ENCODE measurements at places on chromosomes 12 and 14.

DNA sequence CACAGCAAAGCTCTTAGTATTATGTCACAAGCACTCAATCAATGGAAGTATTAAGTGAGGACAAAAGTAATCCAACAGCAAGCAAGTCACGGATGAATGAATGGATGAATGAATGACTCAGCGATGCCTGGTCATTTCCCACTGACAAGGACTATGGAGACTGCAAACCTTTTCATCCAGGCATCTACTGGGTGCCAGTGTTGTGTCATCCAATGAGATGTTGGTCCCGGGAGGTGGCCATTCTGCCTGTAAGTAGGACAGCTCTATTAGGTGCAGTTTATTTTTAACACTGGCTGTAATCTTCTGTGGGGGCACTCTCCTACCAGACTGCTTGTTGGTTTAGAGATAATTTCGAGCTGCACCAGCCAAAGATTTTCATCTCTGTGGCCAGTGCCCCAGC is 39.4 kb downstream of the STAB2 start:
- DNase-seq: no peak

DNA sequence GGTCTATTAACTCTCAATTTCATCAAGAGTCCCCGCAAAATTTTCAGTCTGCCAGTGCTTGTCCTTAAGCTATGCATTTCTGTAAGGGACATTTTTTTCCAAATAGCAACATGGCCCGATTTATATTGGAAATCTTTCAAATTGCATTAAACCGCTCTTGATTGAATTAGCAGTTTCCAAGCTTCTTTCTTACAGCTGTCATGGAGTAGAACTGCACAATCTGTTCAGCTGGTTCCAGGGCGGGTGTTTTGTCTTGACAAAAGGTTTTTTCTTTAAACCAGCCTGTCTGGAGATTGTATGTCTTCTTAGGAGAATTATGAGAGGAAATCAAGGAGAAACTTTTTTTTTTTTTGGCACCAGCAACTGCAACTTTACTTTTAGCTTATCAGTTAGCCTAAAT is 185.8 kb downstream of the ALG10B start:
- DNase-seq: no peak

DNA sequence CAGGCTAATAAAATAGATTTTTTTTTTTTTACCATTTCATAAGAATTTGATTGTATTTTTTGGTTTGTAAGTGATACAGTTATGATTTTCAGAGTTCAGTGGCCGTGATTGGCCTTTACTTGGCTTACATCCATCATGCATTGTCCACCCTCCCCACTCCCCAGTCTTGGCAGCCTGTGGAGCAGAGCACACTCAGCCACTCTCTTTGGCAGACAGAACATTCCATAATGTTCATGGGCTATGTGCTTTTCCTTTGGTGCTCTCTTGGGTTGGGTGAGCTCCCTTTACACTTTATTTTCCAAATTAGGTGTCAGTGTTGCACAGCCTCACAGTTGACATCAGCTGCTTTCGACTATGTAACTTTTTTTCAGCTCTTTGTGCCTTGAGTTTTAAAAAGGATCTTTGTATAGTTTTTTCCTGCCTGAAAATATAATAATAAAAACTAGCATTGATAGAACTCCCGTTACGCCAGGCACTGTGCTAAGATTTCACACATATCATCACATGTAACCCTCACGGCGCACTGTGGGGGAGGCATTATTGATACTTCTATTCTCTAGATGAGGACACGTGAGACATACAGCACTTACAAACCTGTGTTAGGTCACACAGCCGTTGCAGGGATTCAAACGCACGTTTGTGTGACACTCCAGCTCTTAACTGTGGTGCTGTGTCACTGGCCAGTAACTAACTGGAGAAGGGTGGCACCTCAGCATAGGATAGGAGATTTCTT is 21.5 kb downstream of the SUDS3 start:
- DNase-seq: no peak

- DNase-seq: peak; percentile 49
These were observed 44.2 kb upstream of the MMP17 start for GRCh38 chr12:131783915-131784541.

DNA sequence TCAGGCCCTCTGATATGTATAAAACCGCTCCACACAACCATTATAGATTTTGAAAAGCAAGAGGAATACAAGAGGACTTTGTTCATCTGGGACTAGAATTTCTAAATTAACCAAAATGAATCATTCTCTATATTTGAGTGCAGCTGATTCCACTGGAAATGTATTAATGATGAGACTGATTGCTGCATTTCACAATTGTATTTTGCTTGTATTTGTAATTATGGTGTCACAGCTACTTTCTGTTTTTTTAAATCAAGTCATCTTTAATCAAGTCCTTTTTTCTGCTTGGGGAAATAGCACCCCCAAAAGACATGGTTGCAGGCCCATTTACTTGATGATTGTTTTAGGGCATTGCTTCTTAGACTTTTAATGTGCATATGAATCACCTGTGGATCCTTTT is 162.4 kb downstream of the KICS2 start:
- no peak for DNase-seq

- DNase-seq: no peak
These were observed 24.2 kb downstream of the ST8SIA1 start for GRCh38 chr12:22310275-22310674.

- no peak for DNase-seq
These were observed 530.6 kb downstream of the FUT8 start for GRCh38 chr14:65943150-65943549.

GRCh38 chr14:23694085-23694948 is 58.2 kb downstream of the DHRS2 start:
- DNase-seq: no peak

DNA sequence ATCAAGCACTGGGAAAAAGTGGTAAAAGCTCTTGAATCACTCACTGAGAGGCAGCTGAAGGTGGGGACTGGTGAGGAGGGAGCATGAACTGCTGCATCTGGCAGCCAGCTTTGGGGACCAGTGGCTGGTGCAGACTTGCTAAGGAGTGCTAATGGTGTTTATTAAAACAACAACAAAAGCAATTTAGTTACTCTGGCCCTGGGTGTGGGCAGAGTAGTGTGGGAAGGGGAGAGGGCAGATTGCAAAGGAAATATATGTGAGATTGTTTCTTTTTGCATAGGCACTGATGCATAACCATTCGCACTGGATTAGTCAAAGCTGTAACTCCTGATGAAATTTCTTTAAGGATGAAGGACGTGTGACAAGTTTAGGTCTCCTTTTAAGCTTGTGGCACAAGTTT is 8.1 kb downstream of the TXNRD1 start:
- DNase-seq: no peak

DNA sequence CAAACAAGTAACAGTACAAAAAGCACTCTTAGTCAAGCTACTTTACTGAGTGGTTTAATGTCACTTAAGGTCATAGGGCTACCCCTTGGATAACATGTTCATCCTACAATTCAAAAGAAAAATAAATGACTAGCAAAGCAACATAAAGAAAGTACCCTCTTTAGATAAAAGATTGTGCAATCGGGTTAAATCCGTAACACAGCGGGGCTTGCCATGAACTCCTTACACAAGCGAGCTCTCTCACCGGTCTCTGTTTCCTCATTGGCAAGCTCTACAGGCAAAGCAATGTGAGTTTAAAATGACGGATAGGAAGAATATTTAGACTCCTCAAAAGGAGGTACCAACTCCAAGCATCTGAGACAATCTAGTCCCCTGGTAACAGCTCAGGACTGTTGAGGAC is 140.6 kb downstream of the EGLN3 start:
- DNase-seq: no peak

DNA sequence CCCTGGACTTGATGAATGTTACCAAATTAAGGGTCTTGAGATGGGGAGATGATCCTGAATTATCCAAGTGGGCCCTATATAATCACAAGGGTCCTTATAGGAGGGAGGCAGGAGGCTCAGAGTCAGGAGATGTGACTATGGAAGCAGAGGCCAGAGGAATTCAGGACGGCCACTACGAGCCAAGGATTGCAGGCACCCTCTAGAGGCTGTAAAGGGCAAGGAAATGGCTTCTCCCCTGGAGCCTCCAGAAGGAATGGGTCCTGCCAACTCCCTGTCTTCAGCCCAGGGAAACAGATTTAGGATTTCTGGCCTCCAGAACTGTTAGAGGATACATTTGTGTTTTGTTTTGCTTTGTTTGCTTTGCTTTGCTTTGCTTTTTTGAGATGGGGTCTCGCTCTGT is 8.8 kb downstream of the BDKRB1 start:
- DNase-seq: no peak

DNA sequence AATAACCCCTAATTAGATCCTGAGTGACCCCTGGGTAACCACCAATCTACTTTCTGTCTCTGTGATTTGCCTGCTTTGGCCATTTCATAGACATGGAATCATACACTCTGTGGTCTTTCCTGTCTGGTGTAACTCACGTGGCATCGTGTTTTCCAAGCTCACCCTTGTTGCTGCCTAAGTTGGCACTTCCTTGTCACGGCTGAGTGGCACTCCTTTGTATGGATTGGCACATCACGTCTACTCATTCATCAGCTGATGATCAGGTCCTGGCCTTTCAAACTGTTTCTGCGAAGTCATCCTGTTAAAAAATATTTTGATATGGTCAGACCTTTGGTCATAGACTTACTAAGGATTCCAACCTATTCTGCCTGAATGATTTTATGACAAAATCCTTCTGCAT is 87.7 kb downstream of the GLT1D1 start:
- no peak for DNase-seq

- no peak for DNase-seq
These were observed 26.2 kb downstream of the FAM177A1 start for GRCh38 chr14:35072226-35072625.

- DNase-seq: no peak
These were observed 14.1 kb downstream of the CCDC85C start for GRCh38 chr14:99589651-99590530.

DNA sequence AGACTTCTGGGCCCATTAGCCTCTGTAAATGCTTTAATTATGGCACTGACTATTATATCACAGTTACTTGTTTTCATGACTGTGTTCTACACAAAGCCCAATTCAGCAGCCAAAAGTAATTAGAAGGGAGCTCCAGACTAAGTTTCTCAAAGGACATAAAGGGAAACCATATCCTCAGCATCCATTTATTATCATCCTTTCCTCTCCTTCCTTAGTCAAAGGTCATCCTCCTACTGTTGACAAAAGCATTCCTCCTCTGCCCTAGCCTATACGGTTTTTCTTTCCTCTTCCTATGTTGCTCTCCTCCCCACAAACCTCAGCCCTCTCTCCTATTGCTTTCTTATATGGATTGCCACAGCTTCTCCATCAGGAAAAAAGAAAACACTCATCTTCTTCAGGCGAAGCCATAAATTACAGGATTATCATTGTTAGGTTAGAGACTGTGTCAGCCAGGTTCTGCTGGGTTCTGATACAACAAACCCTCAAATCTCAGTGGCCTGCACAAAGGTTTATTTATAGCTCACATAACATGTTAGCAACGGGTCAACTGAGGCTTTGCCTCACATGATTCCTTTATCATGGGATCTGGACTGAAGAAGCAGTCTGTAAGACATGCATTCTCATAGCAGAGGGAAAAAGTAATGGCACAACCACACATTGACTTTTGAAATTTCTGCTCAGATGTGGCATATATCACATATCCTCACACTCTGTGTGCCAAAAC is 207.2 kb downstream of the SLC5A8 start:
- DNase-seq: no peak

DNA sequence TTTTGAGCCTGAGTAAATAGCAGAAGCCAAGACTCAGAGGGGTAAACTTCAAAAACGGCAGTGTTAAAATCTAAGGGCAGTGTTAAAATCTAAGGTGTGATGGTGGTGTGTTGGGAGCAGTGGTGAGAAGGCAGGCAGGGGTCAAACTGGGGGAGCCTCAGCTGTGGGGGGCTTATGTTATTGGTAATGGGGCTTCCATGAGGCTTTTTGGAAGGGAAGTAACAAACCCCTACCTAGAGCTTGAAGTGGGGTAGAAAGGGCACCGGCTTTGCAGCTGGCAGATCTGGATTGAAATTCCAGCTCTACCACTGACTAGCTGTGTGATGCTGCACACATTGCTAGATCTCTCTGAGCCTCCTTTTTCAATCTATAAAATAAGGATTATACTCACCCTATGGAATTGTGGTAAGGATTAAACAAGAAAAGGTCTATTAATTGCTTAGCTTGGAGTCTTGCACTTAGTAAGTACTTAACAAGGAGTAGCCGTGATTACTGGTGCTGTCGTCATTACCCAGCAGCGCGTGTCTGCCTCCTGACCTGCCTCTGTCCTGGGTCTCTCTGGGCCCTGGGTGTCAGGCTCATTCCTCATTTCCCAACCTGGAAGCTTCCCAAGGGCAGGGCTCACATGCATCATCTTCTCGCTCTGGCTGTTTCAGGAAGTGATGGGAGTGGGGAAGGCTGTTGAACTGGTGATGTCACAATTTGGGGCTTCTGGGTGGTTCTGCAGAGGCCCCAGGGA is 18.5 kb upstream of the KRT80 start:
- DNase-seq: no peak

DNA sequence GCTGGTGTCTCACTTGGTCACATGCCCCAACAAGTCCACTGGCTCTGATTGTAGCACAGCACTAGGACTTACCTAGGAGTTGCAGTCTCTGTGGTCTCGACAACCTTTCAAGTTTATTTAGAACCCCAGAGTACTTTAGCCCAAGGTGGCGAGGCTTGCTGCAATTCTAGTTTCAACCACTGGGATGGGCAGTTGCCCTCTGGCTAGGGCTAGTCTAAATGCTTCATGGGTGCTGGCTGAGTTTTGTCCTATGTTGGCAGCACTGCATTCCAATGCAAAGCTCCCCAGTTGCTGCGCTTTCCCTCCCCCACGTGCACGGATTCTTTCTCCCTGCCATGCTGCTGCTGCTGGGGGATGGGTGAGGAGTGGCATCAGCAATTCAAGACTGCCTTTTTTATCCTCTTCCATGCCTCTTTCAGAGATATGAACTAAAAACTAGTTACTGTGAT is 207.9 kb downstream of the SYNE2 start:
- peak; percentile 11 for DNase-seq

DNA sequence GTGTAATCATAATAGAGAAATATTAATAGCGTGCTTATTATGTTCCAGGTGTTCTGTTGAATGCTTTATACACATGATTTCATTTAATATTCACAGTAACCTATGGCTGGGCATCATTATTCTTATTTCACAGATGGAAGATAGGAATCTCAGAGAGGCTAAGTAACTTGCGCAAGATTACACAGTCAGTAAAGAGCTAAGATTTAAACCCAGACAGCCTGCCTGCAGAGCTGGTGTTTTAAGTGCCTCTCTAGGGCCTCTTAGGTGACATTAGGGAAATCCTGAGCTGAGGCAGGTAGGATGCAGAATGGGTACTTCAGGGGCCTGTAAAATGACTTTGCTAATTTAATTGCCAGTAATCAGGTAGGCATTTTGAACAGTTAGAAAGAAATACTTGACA is 18.5 kb upstream of the BHLHE41 start:
- DNase-seq: no peak

GRCh38 chr14:65790172-65790815 is 377.8 kb downstream of the FUT8 start:
- no peak for DNase-seq

GRCh38 chr12:19409376-19409775 is 29.9 kb upstream of the AEBP2 start:
- DNase-seq: no peak
